ENCODE measurements at places on chromosomes 3 and 15. TPM values are rescaled to one million over a fixed set of nuclear protein-coding genes. Genes with fewer than 3 reads are reported as not detected.

GRCh38 chr15:67720556-67721175, 104.6 kb upstream of the SKOR1 start:
- no peak overlapping the region for H3K27ac ChIP-seq
- DNase-seq: no peak
- H3K36me3 ChIP-seq: no peaks in the 10 kb centered on the region
- no peaks in the 10 kb centered on the region for H3K27me3 ChIP-seq
- no peak overlapping the region for H3K4me3 ChIP-seq
- H3K4me1 ChIP-seq: no peaks in the 10 kb centered on the region

EPHA6 gene
- total RNA-seq: 2.9 TPM

SNURF gene
- 10.7 TPM for total RNA-seq

C2CD4B gene
- total RNA-seq: 0.50 TPM

CHL1 gene
- not detected for total RNA-seq

TRAK1 gene
- 33.3 TPM for total RNA-seq

NR2E3 gene
- not detected for total RNA-seq

DNA sequence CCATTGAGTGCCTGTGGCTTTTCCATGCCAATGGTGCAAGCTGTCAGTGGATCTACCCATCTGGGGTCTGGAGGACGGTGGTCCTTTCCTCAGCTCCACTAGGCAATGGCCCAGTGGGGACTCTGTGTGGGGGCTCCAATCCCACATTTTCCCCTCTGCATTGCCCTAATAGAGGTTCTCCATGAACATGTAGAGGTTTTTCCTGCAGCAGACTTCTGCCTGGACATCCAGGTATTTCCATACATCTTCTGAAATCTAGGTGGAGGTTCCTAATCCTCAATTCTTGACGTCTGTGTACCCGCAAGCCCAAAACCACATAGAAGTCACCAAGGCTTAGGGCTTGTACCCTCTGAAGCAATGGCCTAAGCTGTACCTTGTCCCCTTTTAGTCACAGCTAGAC, 703.1 kb downstream of the MCTP2 start:
- H3K27me3 ChIP-seq: no peaks in the 10 kb centered on the region
- H3K4me3 ChIP-seq: no peak overlapping the region
- no peak for DNase-seq
- H3K36me3 ChIP-seq: no peaks in the 10 kb centered on the region
- no peaks in the 10 kb centered on the region for H3K4me1 ChIP-seq

POC1A gene
- total RNA-seq: 32.2 TPM

PCCB gene
- total RNA-seq: 39.7 TPM

PGBD4 gene
- total RNA-seq: 1.5 TPM

GRCh38 chr15:73053398-73053723, 1.1 kb downstream of the NEO1 start:
- DNase-seq: no peak
- peak overlapping the region; percentile 15 for H3K27ac ChIP-seq
- no peaks in the 10 kb centered on the region for H3K36me3 ChIP-seq
- no peaks in the 10 kb centered on the region for H3K27me3 ChIP-seq

TM4SF4 gene
- total RNA-seq: 2.7 TPM

CCDC80 gene
- total RNA-seq: 19.4 TPM

- H3K27ac ChIP-seq: peak overlapping the region; percentile 98
- peak overlapping the region; percentile 82 for H3K4me3 ChIP-seq
- no peak for DNase-seq
- H3K36me3 ChIP-seq: no peaks in the 10 kb centered on the region
- peaks cover 34% of the 10 kb centered on the region for H3K4me1 ChIP-seq
These were observed 15.5 kb upstream of the CHD2 start for GRCh38 chr15:92884436-92885223.

DNA sequence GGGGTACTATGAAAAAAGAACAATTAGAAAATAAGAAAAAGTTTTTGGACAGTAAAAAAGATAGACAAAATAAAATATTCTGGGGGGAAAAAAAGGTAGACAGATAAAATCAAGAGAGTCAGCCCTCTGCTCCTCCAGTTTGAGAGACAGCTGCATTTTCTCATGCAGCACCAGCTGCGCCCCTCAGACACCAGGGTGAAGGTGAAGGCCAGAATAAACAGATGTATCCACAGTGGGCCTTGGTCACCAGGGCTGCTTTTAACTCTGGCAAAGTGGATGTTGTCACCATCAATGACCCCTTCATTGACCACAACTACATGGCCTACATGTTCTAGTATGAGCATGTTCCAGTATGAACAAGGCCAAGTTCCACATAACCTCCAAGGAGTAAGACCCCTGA, 13.9 kb upstream of the RNF7 start:
- no peak overlapping the region for H3K27ac ChIP-seq
- peaks cover 9% of the 10 kb centered on the region for H3K4me1 ChIP-seq
- no peaks in the 10 kb centered on the region for H3K27me3 ChIP-seq
- no peak overlapping the region for H3K4me3 ChIP-seq
- no peak for DNase-seq
- H3K36me3 ChIP-seq: no peaks in the 10 kb centered on the region

DNA sequence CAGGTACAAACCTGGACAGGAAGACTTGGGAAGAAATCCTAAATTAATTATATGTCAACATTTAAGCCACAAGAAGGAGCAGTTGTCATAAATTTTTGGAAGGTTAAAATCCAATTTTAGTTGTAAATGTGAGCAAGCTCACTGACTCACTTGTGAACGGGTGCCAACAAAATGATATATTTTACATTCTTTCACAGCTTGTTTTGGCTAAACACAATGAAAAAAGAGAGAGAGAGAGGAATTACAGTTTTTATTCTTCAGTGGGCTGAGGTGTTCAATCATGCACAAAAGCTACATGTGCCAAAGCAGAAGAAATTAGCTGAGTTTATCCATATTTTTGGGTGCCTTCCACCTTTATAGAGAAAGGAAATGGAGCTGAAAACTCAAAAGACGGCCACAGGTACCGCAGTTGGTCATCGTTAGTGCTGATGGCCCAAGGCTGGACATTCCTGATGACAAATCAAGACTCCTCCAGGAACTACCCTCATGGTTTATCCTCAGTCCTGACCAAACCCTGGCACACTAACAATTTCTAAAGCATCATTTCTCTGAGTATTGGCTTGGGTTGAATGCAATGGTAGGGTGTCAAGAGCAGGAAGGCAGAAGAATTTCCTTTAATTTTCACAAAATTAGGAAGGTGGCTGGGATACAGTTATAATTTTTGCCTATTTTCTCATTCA, 37.6 kb upstream of the WNT5A start:
- peaks cover 29% of the 10 kb centered on the region for H3K4me1 ChIP-seq
- DNase-seq: no peak
- H3K27me3 ChIP-seq: no peaks in the 10 kb centered on the region
- H3K4me3 ChIP-seq: no peak overlapping the region
- H3K27ac ChIP-seq: peak overlapping the region; percentile 69

PLS1 gene
- 23.6 TPM for total RNA-seq

GRCh38 chr3:123741041-123741511, 143.1 kb downstream of the MYLK start:
- no peak overlapping the region for H3K4me3 ChIP-seq
- no peak for DNase-seq
- no peaks in the 10 kb centered on the region for H3K4me1 ChIP-seq
- no peak overlapping the region for H3K27ac ChIP-seq
- H3K36me3 ChIP-seq: no peaks in the 10 kb centered on the region
- H3K27me3 ChIP-seq: no peaks in the 10 kb centered on the region

GRCh38 chr3:103644450-103644849, 1209.6 kb downstream of the ZPLD1 start:
- no peaks in the 10 kb centered on the region for H3K4me1 ChIP-seq
- no peaks in the 10 kb centered on the region for H3K36me3 ChIP-seq
- DNase-seq: no peak
- no peaks in the 10 kb centered on the region for H3K27me3 ChIP-seq

DNA sequence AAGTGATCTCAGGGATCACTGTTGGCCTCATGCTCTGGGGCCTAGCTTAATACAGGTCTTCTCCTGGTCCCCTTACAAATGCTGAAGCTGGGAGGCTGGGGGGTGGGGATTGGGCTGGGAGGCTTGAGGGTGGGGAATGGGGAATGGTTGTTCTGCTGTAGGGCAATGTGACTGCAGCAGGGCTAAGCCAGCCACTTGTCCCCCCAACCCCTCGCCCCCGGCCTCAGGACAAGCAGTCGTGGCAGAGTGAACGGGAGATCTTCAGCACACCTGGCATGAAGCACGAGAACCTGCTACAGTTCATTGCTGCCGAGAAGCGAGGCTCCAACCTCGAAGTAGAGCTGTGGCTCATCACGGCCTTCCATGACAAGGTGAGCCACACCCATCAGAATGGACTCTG, 17.2 kb upstream of the EXOG start:
- DNase-seq: no peak
- no peaks in the 10 kb centered on the region for H3K4me1 ChIP-seq
- H3K4me3 ChIP-seq: no peak overlapping the region
- no peak overlapping the region for H3K27ac ChIP-seq
- no peaks in the 10 kb centered on the region for H3K27me3 ChIP-seq
- peaks cover 7% of the 10 kb centered on the region for H3K36me3 ChIP-seq

SI gene
- 1.7 TPM for total RNA-seq

CHDH gene
- 32.4 TPM for total RNA-seq

GRAMD2A gene
- total RNA-seq: 1.2 TPM

GRCh38 chr15:88624156-88624970, 3.2 kb downstream of the AEN start:
- peaks cover 7% of the 10 kb centered on the region for H3K4me1 ChIP-seq
- DNase-seq: no peak
- no peaks in the 10 kb centered on the region for H3K36me3 ChIP-seq

CMTM8 gene
- total RNA-seq: 28.5 TPM

DNA sequence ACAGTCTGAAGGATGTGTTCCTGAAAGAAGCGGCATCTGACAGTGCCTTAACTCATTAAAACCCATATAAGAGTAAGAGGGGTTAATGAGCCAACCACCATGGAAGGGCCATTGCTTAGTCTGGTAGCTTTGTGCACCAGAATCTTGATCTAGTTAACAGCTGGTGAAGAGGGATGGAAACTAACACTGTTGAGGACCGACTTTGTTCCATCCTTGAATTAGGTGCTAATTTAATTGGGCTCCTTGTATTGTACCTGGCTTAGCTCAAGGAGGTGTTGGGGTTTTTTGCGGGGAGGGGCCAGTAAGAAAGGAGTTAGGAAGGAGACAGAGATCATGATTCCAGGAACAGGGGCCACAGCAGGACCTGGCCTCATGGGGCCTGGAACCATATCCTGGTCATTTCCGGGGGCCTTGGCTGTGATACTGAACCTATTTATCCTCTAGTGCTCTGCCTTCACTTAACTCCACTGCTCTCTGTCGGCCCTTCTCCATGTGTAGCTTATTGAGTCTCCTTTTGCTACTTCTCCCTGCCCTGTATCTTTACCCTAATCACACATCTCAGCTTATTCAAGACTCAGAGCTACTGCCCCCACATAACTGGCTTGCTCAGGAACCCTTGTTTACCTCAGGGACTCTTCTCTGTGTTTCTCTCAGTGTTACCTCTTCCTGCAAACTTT, 93.0 kb downstream of the RPL22L1 start:
- no peaks in the 10 kb centered on the region for H3K4me1 ChIP-seq
- no peaks in the 10 kb centered on the region for H3K27me3 ChIP-seq
- H3K36me3 ChIP-seq: no peaks in the 10 kb centered on the region
- H3K4me3 ChIP-seq: no peak overlapping the region

GRCh38 chr3:188539037-188539436, 385.1 kb downstream of the LPP start:
- H3K4me1 ChIP-seq: peaks cover 19% of the 10 kb centered on the region
- H3K36me3 ChIP-seq: no peaks in the 10 kb centered on the region
- H3K27me3 ChIP-seq: no peaks in the 10 kb centered on the region
- DNase-seq: no peak
- no peak overlapping the region for H3K4me3 ChIP-seq

GRCh38 chr3:38516669-38517068, 20.5 kb downstream of the EXOG start:
- H3K27ac ChIP-seq: no peak overlapping the region
- DNase-seq: no peak
- no peaks in the 10 kb centered on the region for H3K27me3 ChIP-seq
- no peak overlapping the region for H3K4me3 ChIP-seq
- H3K4me1 ChIP-seq: no peaks in the 10 kb centered on the region

TTLL13 gene
- not detected for total RNA-seq

DNA sequence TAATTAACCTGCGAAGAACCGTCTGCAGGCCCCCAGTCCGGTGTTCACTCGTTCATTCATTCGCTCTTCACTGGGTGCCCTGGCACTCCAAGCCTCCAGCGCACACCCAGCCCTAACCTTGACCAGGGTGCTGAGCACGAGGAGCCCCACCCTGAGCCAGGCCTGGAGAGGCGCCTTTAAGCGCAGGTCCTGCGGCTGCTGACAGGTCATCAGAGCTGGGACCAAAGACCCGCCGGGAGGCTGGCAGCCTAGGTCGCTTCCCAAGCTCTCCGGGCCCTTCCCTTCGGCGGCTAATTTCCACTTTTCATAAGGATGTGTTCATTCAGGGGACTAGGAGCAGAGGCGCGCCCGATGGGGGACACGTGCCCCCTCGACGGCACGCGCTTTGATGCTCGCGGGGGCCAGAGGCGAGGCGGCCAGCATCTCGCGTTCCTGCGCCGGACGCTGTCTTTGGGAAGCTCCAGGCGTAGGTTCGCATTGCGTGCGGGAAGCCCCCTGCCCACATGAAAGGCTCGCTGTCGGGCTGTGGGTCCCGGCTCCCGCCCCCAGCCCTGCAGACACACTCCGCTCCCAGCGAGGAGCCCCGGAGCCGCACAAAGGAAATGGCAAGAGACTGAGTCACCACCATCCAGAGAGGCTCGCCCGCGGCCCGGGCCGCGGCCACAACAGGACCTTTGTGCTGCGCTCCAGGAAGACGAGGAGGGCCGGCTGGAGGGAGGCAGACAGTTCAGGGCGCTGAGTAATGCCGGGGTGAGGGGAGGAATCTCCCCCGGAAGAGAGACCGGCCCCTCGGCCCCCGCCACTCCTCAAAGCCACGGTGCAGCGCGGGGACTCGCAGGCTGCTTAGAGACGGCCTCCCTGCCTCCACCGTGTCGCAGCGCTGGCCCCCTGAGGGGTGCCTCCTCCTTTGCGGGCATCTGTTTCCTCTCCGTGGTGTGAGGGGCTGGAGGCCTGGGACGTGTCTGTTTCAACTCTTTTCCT, 266.4 kb upstream of the HES1 start:
- H3K27me3 ChIP-seq: no peaks in the 10 kb centered on the region
- H3K4me1 ChIP-seq: peaks cover 61% of the 10 kb centered on the region
- DNase-seq: no peak
- H3K27ac ChIP-seq: peak overlapping the region; percentile 76

DNA sequence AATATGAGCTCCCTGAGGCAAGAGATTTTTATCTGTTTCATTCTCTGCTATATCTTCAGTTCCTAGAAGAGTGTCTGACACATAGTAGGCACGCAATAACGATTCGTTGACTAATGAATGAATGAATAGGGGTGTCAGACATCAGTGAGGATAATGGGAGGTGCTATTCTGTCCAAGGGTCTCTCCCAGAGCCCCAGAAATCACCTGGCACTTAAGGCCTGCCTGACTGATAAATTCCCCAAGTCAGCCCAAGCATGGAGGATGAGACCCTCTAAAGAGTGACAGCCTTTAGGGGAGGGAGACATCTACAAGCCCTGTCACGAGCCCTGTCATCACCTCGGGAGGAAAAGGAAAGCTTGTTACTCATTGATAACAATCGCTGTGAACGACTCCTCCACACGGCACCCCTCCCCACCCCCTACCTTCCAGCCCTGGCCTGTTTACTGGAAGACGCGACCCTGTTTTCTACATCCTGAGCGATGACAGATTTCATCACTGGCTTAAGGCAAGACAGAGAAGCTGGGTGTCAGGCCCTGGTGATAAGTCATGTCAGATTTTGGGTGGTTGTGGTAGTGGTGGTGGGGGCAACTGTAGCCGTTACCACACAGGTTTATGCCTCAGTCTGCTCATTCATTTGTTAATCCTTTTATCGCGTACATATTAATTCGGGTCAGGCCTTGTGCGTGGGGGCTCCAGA, 23.1 kb downstream of the BHLHE40 start:
- H3K27me3 ChIP-seq: no peaks in the 10 kb centered on the region
- H3K27ac ChIP-seq: no peak overlapping the region
- H3K36me3 ChIP-seq: no peaks in the 10 kb centered on the region
- DNase-seq: no peak

GRCh38 chr3:52469001-52469400, 13.6 kb downstream of the NISCH start:
- H3K27ac ChIP-seq: no peak overlapping the region
- H3K4me1 ChIP-seq: no peaks in the 10 kb centered on the region
- DNase-seq: no peak

Data from Caco-2 (cell line).